ENCODE measurements at places on chromosomes 5 and 9.

- no peak for DNase-seq
Measured at GRCh38 chr5:59565551-59565950, 328.0 kb downstream of the PDE4D start.

- no peak for DNase-seq
Measured at GRCh38 chr9:27392451-27392850, 95.5 kb upstream of the EQTN start.

DNA sequence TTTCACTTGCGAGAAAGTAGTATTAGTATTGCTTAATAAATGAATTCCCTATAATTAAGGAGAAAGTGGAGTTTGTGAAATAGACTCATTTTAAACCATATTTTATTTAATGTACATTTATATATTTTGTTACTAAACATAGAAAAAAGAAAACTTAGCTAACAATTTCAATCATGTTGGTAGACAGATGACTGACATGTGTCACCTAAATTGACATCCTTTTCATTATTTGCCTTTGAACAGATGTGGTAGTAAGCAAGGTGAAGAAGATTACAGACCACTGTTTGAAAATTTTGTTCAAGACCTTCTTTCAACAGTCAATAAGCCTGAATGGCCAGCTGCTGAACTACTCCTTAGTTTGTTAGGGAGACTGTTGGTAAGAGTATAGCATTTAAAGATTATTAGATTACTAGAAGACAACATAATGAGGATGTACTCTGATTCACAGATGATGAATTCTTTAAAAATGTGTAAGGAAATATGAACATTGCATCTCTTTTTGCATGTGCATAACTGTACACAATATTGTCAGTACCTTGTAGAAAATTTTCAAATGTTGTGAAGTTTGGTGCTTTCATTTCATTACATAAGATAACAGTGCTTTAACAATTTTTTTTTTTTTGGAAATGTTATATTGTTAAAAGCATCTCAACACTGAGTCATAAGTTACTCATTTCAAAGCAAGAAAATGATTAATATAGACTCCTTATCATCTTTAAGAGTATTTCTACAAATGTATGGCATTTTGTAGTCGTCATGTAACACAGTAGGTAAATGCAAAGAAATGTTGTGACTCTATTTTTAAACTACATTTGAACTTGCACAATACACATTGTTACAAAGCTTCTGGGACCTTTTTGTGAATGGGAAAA is 139.5 kb downstream of the NIPBL start:
- DNase-seq = no peak

GRCh38 chr9:109721001-109721400 is 59.0 kb upstream of the PALM2AKAP2 start:
- DNase-seq = no peak

GRCh38 chr5:125890511-125890931 is 532.7 kb upstream of the GRAMD2B start:
- DNase-seq = no peak

GRCh38 chr5:168217497-168217896 is 73.9 kb upstream of the WWC1 start:
- no peak for DNase-seq

Data from femur (tissue), 1 donor.